ENCODE measurements at places on chromosomes 11 and 22. TPM values are rescaled to one million over a fixed set of nuclear protein-coding genes. Genes with fewer than 3 reads are reported as not detected.

GRCh38 chr11:66636411-66636810 is 2.1 kb upstream of the RBM4 start:
- H3K4me1 ChIP-seq: peaks cover 6% of the 10 kb centered on the region
- peaks cover 20% of the 10 kb centered on the region for H3K36me3 ChIP-seq
- H3K27me3 ChIP-seq: no peaks in the 10 kb centered on the region
- H3K4me3 ChIP-seq: no peak overlapping the region
- no peak overlapping the region for H3K27ac ChIP-seq
- no peak for DNase-seq

DNA sequence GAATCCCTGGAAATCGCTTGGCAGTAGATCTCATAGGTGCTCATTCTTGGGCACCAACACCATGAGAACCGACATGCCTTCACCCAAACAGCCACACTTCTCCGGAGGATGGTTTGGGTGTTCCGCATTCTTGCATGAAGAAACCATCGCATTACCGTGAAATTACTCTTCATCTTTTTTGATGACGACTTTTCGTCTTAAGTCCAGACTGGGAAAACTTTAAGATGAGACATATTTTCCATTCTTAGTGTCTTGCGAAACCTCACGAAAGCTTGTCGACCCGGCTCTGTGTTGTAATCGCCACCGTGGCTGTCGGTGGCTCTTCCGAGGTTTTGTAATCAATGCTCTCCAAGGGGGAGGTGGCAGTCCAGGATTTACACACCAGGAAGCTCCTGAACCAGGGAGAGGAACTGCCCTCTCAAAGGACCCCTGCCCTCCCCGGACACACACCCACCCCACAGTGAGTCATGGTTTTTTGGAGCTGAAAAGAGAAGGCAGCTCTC is 1.7 kb downstream of the TOM1 start:
- DNase-seq: peak; percentile 28
- H3K4me3 ChIP-seq: no peak overlapping the region
- H3K4me1 ChIP-seq: peaks cover 11% of the 10 kb centered on the region
- H3K27ac ChIP-seq: peak overlapping the region; percentile 92
- H3K27me3 ChIP-seq: no peaks in the 10 kb centered on the region

DNA sequence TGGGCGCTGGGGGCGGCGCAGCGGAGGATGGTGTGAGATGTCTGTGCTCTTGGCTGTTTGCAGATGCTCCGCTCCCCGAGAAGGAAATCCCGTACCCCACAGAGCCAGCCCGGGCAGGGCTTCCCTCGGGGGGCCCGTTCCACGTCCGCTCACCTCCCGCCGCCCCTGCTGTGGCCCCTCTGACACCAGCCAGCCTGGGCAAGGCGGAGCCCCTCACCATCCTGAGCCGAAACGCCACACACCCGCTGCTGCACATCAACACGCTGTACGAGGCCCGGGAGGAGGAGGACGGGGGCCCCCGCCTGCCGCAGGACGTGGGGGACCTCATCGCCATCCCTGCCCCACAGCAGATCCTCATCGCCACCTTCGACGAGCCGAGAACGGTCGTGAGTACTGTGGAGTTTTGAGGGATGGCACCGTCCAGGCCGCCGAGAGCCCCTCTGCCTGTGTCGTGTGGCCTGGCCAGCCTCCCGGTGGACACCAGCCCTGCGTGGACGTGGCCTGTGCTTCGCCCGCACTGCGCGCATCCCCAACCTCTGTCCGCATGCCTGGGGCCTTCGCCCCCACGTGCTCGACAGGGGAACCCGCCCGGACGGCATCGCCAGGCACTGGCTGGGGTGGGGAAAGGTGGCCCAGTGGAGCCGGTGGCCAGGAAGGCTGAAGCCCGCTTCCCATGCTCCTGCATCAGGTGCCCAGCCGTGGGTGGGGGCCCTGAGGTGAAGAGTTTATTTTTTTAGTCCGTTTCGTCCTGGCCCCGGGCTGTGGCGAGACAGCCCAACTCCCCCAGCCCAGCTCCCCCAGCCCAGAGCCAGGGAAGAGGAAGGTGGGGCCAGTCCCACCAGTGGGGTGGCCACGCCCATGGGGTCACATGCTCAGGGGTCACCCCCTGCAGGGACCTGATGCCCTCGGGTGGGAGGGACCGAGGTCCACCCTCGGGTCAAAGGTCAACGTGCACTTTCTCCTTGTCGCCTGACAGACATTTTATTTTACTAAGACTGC is 6.5 kb upstream of the TRABD start:
- no peaks in the 10 kb centered on the region for H3K36me3 ChIP-seq
- no peaks in the 10 kb centered on the region for H3K27me3 ChIP-seq
- no peak overlapping the region for H3K4me3 ChIP-seq
- no peak for DNase-seq
- no peak overlapping the region for H3K27ac ChIP-seq
- peaks cover 5% of the 10 kb centered on the region for H3K4me1 ChIP-seq

GRCh38 chr11:92224407-92225124 is at the start of gene FAT3:
Gene FAT3, plus strand, starts transcription at chr11:92224818. Its CDS starts 127,295 bp downstream, at chr11:92352113.
- peak; percentile 95 for DNase-seq
- H3K4me1 ChIP-seq: peaks cover 5% of the 10 kb centered on the region
- peak within 1 kb of the TSS; percentile 28 for H3K4me3 ChIP-seq
- no peak within 1 kb of the TSS for H3K27ac ChIP-seq
- no peaks in the 10 kb centered on the region for H3K27me3 ChIP-seq
- H3K36me3 ChIP-seq: no peaks in the 10 kb centered on the region

DNA sequence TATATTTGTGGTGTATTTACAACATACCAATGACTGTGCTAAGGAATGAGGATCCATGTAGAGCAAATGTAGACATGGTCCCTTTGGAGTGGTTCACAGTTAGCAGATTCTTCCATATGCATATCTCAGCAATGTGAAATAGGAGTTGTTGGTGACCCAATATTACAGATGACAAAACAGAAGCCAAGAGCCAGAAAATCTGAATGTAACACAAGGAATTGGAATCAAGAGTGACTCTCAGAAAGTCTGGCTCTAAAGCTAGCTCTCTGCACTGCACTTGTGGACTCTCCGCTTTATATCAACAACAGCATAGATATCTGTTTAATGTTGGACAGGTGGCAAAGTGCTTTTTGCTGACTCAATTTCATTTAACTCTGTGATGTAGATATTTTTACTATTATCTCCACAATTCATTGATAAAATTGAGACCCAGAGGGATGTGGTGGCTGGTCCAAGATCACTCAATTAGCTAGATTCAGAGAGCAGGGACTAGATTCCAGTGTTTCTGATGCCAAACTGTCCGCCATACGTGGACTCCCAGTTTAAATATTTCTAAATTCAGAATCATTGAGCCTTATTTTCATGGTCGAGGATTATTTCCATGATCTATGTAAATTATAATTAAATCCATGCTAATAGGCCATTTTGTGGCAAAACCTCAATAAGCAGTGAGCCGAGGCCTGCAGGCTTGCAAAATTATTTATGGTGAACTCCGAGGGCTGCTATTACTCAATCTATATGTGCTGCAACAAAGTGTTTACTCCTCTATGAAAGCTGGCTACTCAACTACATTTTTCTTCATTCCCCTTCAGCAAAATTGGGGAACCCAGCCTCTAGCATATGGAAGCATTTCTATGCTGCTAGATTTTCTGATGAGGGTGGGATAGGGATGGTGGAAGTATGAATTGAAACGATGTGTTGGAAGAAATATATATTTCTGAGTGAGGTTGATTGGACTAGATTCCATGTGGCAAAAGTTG is 21.1 kb upstream of the TENM4 start:
- H3K27me3 ChIP-seq: no peaks in the 10 kb centered on the region
- no peak overlapping the region for H3K27ac ChIP-seq
- no peak overlapping the region for H3K4me3 ChIP-seq
- no peaks in the 10 kb centered on the region for H3K4me1 ChIP-seq

GRCh38 chr11:119536801-119537200 is 113.8 kb upstream of the THY1 start:
- no peaks in the 10 kb centered on the region for H3K36me3 ChIP-seq
- H3K27me3 ChIP-seq: no peaks in the 10 kb centered on the region
- no peaks in the 10 kb centered on the region for H3K4me1 ChIP-seq
- DNase-seq: no peak

- no peaks in the 10 kb centered on the region for H3K27me3 ChIP-seq
- DNase-seq: no peak
- no peak overlapping the region for H3K4me3 ChIP-seq
These were observed 276.1 kb downstream of the SBF2 start for GRCh38 chr11:10017911-10018310.

DNA sequence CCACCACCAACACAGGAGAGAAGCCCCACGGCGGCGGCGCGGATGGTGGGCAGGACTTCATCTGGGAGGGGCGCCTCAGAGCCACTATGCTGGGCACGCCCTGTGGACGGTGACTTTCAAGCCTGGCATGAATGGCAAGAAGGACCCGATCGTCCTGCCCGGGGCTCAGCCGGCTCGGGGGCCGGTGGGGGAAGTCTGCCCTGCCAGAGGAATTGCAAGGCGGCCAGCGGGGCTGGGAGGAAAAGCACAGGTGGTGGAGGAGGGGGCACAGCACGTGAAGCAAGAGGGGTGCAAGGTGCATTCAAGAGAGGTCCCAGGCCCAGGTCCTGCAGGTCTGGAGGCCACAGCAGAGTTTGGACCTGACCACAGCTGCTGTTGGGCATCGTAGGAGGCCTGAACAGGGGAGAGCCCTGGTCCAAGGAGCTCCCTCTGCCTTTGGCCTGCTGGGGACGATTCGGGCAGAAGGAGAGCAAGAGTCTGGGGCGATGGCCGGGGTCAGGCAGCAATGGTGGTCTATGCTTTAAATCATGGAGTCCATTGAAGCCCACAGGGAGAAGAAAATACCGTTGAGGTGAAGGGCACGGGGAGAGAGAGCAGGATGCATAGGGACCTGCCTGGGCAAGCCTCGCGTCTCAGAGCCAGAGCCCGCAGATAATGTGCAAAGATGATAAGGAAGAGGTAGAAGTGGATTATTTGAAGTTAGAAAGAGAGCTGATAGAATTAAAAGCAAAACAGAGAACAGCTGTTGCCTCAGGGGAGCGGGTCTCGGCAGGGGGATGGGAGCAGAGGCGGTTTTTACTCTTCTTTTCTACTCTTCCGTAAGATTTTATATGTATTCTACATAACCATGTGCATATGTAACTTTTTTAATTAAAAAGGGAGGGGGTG is 82.6 kb upstream of the SHISAL1 start:
- H3K36me3 ChIP-seq: no peaks in the 10 kb centered on the region
- no peak overlapping the region for H3K27ac ChIP-seq
- no peaks in the 10 kb centered on the region for H3K27me3 ChIP-seq
- H3K4me3 ChIP-seq: no peak overlapping the region
- DNase-seq: no peak

DNA sequence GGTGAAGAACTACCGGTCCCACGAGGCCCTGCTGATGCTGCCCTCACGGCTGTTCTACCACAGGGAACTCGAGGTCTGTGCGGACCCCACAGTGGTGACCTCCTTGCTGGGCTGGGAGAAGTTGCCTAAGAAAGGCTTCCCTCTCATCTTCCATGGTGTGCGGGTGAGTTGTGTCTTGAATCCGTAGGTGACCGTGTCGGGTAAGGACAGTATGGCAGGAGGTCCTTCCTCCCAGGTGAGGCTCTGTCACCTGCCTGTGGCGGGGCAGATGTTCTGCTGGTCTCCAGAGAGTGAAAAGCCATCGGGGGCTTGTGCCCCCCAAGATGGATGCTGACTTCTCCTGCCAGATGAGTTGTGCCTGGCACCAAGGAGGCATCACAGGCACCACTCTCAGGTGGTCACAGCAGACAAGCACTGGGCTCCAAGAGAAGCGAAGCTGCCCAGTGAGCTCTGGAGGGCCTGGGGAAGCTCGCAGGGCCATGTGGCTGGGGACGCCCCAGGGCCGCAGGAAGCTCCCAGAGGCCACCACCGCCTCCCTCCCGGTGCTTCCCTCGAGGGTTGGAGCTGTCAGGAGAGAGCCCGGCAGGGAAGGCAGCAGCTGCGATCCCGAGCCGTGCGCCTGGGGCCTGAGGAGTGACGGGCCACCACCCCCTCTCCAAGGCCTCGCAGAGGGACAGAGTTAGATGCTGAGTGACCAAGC is 17.3 kb upstream of the PANX2 start:
- no peak overlapping the region for H3K4me3 ChIP-seq
- no peaks in the 10 kb centered on the region for H3K27me3 ChIP-seq
- H3K4me1 ChIP-seq: no peaks in the 10 kb centered on the region
- no peak for DNase-seq
- no peak overlapping the region for H3K27ac ChIP-seq
- peaks cover 2% of the 10 kb centered on the region for H3K36me3 ChIP-seq

DNA sequence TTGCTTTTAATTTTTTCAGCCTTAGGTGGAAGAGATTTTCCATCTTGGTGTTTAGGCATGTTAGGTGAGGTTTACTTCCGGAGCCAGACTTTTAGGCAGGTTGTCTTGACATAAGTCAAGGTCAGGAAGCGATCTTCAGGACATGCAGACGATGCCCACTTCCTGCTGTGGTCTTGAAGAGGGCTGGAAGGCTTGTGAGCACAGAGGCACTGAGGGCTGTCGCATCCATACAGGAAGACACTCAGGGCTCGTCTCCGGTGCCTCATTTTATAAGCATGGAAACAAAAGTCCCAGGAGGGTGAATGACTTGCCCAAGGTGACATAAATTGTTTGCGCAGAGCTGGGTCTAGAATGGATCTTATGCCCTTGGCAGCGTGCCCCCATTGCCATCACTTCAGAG is 30.8 kb downstream of the MARK2 start:
- peaks cover 2% of the 10 kb centered on the region for H3K36me3 ChIP-seq
- DNase-seq: no peak
- H3K27me3 ChIP-seq: no peaks in the 10 kb centered on the region

- DNase-seq: no peak
- H3K27me3 ChIP-seq: no peaks in the 10 kb centered on the region
- peak overlapping the region; percentile 11 for H3K4me3 ChIP-seq
- peaks cover 23% of the 10 kb centered on the region for H3K36me3 ChIP-seq
- H3K27ac ChIP-seq: peak overlapping the region; percentile 67
These were observed 497 bp upstream of the SSRP1 start for GRCh38 chr11:57336111-57336666.

DNA sequence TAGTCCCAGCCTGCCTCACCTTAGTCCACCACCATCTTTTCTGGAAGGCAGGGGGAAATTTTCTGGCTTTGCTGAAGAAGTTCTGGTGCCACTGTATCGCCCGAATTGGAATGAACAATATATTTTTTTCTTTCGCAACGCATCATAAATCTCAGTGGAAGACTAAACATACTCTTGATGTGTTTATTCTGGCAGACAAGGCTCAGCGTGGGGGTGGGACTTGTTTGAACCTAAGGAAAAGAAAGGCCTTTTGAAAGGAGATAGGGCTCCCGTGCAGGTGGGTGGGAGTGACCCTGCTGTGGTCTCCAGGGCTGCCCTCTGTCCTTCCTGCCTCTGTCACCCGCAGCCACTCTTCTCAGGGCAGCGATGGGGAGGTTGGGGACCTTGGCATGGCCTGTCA is 42.5 kb downstream of the CD82 start:
- H3K36me3 ChIP-seq: peaks cover 6% of the 10 kb centered on the region
- peak; percentile 89 for DNase-seq
- no peak overlapping the region for H3K27ac ChIP-seq
- no peak overlapping the region for H3K4me3 ChIP-seq
- no peaks in the 10 kb centered on the region for H3K27me3 ChIP-seq

- no peaks in the 10 kb centered on the region for H3K36me3 ChIP-seq
- H3K27ac ChIP-seq: no peak overlapping the region
- peaks cover 7% of the 10 kb centered on the region for H3K4me1 ChIP-seq
- DNase-seq: peak; percentile 74
These were observed 61.4 kb upstream of the FADD start for GRCh38 chr11:70141486-70142220.

PATE2 gene
- not detected for total RNA-seq

MAML2 gene
- total RNA-seq: 20.5 TPM

MEI1 gene
- total RNA-seq: 3.4 TPM

SNX32 gene
- total RNA-seq: 0.77 TPM

RAB38 gene
- 9.0 TPM for total RNA-seq

TAF10 gene
- 149 TPM for total RNA-seq

AGBL2 gene
- 11.0 TPM for total RNA-seq

C11orf97 gene
- total RNA-seq: 6.3 TPM

BIK gene
- 6.1 TPM for total RNA-seq

TEX12 gene
- not detected for total RNA-seq

TTC28 gene
- total RNA-seq: 72.2 TPM

SCARF2 gene
- total RNA-seq: 32.9 TPM
